ENCODE measurements at places on chromosomes 13 and 19. TPM values are rescaled to one million over a fixed set of nuclear protein-coding genes. Genes with fewer than 3 reads are reported as not detected.

OR7C1 gene
- polyA plus RNA-seq, result not detected

MAN2B1 gene
- polyA plus RNA-seq, result 328 TPM

RNF225 gene
- polyA plus RNA-seq, result not detected

KIR2DL3 gene
- not detected for polyA plus RNA-seq

TMEM91 gene
- 29.1 TPM for polyA plus RNA-seq

GRCh38 chr13:95463531-95463930 is 89.0 kb upstream of the CLDN10 start:
- H3K4me3 ChIP-seq, result no peak overlapping the region
- H3K4me1 ChIP-seq, result no peaks in the 10 kb centered on the region
- H3K27ac ChIP-seq, result no peak overlapping the region

- H3K27me3 ChIP-seq, result no peaks in the 10 kb centered on the region
- no peaks in the 10 kb centered on the region for H3K36me3 ChIP-seq
- peak; percentile 60 for DNase-seq
- peak overlapping the region; percentile 73 for H3K4me3 ChIP-seq
- peak overlapping the region; percentile 89 for H3K27ac ChIP-seq
- H3K4me1 ChIP-seq, result peaks cover 24% of the 10 kb centered on the region
Observed at GRCh38 chr19:40348961-40349507, 539 bp downstream of the PLD3 start.

DNA sequence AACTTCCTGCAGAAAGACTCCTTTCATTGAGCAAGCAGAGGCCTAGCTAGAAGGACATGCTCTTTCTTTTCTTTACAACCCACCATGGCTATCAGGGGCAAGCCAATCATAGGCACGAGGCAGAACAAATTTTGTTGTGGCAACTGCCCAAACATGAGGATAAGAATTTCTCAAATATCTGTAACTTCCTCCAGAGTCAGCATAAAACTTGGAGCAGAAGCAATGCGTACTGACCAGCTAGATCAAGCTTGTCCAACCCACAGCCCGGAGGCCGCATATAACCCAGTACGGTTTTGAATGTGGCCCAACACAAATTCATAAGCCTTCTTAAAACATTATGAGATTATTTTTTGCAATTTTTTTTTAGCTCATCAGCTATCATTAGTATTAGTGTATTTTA is 87.0 kb upstream of the SOX21 start:
- H3K27me3 ChIP-seq, result no peaks in the 10 kb centered on the region
- no peak overlapping the region for H3K4me3 ChIP-seq
- H3K4me1 ChIP-seq, result no peaks in the 10 kb centered on the region
- no peak for DNase-seq
- no peak overlapping the region for H3K27ac ChIP-seq
- no peaks in the 10 kb centered on the region for H3K36me3 ChIP-seq

DNA sequence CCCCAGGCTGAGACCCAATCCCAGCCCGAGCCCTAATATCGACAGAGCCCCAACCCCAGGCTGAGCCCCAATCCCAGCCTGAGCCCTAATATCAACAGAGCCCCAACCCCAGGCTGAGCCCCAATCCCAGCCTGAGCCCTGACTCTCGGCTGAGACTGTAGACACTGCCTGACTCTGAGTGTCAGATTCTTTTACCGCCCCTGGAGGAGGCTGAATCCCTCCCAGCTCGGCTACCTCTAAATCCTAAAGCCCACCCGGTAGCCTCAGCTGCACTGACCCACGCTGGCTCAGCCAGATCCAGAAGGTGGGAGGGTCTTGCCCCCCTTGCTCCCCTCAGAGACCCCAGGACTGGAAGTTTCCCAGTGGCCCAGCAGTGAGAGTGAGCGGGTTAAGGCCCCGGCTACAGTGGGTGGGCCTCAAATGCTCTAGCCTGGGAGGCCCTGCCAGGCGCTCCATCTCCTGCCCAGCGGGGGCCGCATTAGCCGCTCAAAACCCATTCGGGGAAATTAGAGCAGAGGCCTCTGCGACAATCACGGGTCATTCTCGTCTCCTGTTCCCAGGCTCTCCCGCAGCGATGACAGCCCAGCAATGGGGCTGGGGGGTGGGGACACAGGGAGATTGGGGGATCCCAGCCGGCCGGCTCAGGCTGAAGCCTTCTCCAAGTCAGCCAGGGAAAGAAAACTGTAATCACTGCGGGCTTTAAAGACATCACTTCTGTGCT is 43.8 kb downstream of the ZNRF4 start:
- H3K4me3 ChIP-seq, result no peak overlapping the region
- peaks cover 13% of the 10 kb centered on the region for H3K27me3 ChIP-seq
- DNase-seq, result no peak
- no peaks in the 10 kb centered on the region for H3K4me1 ChIP-seq

DNA sequence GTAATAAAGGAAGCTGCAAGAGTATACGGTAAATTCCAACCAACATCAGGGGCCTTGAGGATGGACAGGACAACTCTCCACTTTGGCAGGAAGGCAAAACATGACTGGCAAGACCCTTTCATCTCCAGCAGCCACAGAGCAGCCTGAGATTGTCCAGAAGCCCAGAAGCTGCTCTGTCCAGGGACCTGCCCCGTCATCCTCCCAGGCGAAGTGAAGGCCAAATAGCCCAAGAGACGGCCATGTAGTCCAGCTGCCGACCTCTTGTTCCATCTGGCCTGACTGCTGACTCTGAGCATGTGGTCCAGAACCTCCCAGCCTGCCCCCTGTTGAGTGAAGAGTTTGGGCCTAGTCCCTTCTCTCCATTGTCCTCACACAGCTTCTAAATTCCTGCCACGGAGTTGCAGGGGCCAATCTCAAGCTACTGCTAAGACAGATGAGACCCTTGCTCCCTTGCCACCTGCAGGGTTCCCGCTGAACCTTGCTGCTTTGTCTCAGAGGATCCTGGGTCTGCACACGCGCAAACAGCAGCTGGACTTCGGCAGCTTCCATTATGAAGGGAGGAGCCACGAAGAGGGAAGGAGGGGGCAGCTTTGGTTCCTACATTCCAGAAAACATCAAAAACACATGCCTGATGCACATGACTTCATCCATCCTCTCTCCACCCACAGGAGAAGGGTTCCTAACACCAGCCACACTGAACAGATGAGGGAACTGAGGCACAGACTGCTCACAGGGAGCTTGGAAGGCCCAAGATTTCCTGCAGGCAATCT is 196.9 kb downstream of the KATNAL1 start:
- peaks cover 7% of the 10 kb centered on the region for H3K27me3 ChIP-seq
- H3K27ac ChIP-seq, result no peak overlapping the region
- no peak for DNase-seq
- H3K4me1 ChIP-seq, result peaks cover 37% of the 10 kb centered on the region

GRCh38 chr13:22135446-22135845 is 464.6 kb downstream of the FGF9 start:
- H3K27me3 ChIP-seq, result no peaks in the 10 kb centered on the region
- H3K27ac ChIP-seq, result no peak overlapping the region
- H3K4me1 ChIP-seq, result no peaks in the 10 kb centered on the region
- no peaks in the 10 kb centered on the region for H3K36me3 ChIP-seq
- no peak for DNase-seq
- H3K4me3 ChIP-seq, result no peak overlapping the region

DNA sequence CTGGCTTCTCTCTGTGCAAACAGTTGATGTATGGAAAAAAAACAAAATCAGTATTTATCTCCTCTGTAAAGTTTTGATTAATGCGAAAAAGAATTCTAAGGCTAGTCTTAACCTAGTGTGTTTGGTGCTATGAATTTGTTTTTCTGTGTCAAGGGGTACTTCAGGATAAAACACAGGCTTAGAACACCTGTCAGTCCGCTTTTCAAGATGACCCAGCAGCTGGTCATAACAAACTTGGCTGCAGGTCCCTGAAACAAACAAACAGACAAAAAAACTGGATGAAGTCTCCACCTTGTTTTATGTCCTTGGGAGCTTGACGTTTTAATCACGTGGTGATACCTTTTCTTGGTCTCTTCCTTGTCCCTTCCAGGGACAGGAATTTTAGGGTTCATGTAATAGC is 689.3 kb downstream of the UQCRFS1 start:
- no peak for DNase-seq
- H3K27ac ChIP-seq, result no peak overlapping the region
- H3K4me3 ChIP-seq, result no peak overlapping the region

GRCh38 chr13:42997381-42997780 is 5.3 kb upstream of the EPSTI1 start:
- H3K4me3 ChIP-seq, result no peak overlapping the region
- H3K36me3 ChIP-seq, result no peaks in the 10 kb centered on the region
- no peak overlapping the region for H3K27ac ChIP-seq
- H3K4me1 ChIP-seq, result peaks cover 9% of the 10 kb centered on the region
- H3K27me3 ChIP-seq, result no peaks in the 10 kb centered on the region

GRCh38 chr19:3555653-3556422 is 1.5 kb downstream of the MFSD12 start:
- DNase-seq, result no peak
- H3K36me3 ChIP-seq, result peaks cover 3% of the 10 kb centered on the region
- peaks cover 62% of the 10 kb centered on the region for H3K4me1 ChIP-seq
- H3K27me3 ChIP-seq, result no peaks in the 10 kb centered on the region
- H3K27ac ChIP-seq, result peak overlapping the region; percentile 88
- H3K4me3 ChIP-seq, result peak overlapping the region; percentile 86

DNA sequence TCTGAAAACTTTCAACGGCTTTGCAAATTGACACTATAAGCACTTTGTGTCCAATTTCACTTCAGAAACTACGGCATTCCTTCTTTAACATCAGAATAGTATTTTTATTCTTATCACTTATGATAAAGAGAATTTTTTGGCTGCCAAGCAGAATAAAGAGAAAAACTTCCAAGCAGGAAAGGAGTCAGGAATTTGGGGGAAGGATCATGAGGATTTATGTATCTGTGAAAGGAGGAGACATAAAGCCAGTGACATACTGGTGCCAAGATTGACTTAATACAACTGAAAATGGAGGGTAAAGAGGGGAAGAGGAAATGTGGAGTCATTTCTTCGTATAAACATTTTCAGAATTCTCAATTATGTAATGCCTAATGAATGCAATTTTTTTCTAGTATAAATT is 94.7 kb downstream of the RBM26 start:
- no peaks in the 10 kb centered on the region for H3K27me3 ChIP-seq
- peaks cover 4% of the 10 kb centered on the region for H3K36me3 ChIP-seq
- no peak overlapping the region for H3K27ac ChIP-seq

DNA sequence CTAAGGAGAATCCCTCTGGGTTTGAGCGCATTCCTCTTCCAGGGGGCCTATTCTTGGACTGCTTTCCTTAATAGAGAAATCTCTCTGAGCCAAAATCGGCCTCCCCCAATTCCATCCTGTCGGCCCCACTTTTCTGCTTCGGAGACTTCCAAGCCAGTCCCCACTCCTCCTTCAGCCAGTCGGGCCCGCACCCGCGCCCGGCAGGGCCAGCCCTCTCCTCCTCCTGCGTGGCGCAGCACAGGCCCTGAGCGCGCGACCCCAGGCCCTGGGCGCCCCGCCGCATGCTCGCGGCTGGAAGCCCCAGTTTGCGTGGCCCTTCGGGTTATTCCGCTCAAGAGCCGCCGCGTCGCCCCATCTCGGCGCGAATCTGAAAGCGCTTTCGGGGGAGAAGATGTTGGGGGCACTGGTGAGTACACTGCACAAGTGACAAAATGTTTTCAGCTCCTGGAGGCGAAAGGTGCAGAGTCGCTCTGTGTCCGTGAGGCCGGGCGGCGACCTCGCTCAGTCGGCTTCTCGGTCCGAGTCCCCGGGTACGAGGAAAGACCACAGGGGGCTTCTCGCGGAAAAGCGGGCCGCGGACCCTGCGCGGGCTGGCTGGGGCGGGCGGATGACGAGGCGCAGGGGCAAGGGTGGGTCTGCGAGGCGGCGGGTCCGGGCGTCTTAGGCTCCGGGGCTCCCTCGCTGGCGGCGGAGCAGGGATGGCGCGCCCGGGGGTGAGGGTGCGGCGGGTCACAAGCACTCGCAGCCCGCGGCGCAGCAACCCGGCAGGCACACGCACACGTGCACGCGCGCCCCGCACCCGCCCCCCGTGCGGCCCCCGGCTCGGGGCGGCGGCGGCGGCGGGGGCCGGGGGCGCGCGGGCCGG is at the start of gene IL17D:
Gene IL17D (plus strand): TSS at position 785 of the 865 bp plus-strand sequence. CDS start 303 bp downstream, outside the sequence.
- H3K36me3 ChIP-seq, result no peaks in the 10 kb centered on the region
- DNase-seq, result no peak
- peaks cover 11% of the 10 kb centered on the region for H3K4me1 ChIP-seq
- H3K27me3 ChIP-seq, result peaks cover 22% of the 10 kb centered on the region
- H3K4me3 ChIP-seq, result peak within 1 kb of the TSS; percentile 31
- no peak within 1 kb of the TSS for H3K27ac ChIP-seq

GRCh38 chr13:46143184-46143701 is 38.4 kb upstream of the CPB2 start:
- no peak for DNase-seq
- no peaks in the 10 kb centered on the region for H3K27me3 ChIP-seq
- H3K4me3 ChIP-seq, result no peak overlapping the region
- no peaks in the 10 kb centered on the region for H3K4me1 ChIP-seq

DNA sequence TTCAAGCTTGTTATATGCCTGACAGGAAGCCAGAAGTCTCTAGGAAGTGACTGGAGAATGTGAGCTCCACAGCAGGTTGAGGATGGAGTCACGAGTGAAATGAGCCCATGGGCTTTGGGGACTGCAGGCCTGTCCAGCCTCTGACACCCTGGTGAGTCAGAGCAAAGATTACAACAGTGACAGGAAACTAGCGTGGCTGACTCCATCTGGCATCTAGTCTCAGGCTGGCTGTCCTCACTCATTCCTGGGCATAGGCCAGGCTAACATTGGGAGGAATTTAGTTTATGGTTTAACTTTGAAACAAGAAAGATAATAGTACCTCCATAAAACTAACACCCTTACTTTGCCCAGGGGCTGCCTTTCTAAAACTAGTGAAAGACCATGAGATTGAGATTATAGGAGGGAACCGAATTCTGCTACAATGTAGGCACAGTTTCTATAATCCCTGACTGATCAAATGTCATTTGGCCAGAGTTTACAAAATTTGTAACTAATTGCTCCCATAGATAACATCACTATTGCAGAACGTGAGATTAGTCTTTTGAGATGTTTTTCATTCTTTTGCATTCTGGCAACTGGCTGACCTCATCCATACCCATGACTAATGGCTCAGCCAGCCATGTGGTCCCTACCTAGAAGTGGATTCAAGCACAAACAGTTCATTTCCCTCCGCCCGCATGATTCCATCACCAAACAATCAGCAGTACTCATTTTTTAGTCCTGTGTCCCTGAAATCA is 28.4 kb downstream of the PSG1 start:
- no peaks in the 10 kb centered on the region for H3K36me3 ChIP-seq
- no peak overlapping the region for H3K27ac ChIP-seq
- no peak overlapping the region for H3K4me3 ChIP-seq
